ENCODE measurements at places on chromosomes 3 and 15. TPM values are rescaled to one million over a fixed set of nuclear protein-coding genes. Genes with fewer than 3 reads are reported as not detected.

- DNase-seq = peak; percentile 70
Observed at GRCh38 chr3:31980530-31981205, 394 bp downstream of the OSBPL10 start.

DNA sequence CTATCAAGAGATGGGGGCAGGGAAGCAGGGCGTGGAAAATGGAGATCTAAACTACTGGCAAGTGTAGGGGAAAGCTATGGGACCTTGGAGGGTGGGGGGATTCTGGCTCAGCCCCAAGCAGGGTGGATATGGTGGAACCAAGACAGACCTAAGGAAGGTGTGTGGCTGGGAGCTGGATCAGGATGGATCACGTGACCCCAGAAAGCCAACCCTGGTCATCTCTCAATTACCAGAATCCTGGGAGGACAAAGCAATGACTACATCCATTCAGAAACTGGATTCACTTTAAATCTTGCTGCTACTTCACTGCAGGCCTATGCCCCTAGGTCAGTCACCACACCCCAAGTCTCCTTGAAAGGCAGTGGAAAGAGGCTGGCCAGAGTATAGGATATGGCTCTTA is 68.4 kb downstream of the WHAMM start:
- DNase-seq = no peak

DNA sequence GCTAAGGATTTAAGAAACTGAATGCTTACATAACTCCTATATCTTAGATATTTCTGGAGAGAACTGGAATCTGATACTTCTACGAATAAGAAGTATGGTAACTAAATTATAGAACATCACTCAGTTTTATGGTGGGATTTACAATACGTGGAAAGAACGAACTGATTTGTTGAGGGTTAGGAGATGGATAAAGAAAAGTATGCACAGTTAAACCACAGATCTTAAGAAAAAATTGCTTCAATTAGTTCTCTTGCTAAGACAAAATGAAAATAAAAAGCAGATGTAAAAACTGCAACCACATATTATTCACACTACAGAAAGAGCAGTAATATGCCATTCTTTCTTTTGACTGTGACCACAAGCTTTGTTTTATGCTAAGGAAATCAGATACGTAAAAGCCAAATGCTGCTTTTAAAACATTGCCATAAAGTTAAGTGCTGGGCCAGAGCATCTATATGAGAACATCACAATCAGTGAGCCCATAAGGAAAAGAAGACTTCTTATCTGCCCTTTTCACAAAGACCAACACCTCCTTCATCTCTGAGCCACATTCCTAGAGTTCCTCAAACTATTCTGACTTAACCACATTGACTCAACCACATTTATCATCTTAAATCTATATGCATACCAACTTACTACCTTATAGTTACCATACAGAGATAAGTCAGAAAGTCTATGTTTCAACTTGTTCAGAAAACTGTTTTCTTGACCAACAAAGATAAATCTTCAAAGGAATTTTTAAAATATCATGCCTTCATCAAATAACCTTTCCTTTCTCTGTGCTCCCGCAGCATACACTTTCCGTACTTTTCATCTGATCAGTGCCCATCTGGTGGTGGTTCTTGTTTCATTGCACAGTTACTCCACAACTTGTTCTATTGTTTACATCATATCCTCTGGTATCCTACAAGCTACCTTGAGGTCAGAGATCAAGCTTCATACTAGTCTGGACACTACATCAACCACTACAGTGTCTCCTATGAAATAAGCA is 61.7 kb downstream of the FSIP1 start:
- no peak for DNase-seq

GRCh38 chr3:184884359-184885017 is 72.5 kb downstream of the VPS8 start:
- DNase-seq = no peak

DNA sequence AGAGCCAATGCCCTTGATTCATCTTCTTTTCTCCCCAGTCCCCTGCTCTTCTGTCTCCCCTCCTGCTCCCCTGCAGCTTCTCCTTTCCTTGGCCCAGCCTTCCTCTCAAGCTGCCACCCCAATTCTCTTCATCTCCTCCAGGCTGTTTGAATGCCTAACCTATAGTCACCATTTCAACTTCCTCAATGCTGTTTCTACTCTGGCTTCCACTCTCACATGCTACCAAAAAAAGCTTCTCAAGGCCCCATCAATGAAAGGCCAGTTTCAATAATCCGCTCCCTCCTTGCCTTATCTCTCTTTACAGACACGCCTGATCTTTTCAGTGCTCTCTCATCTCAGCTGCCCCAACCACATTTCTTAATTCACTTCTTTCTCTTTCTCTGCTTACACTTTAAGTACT is 212.2 kb upstream of the GPR149 start:
- no peak for DNase-seq

DNA sequence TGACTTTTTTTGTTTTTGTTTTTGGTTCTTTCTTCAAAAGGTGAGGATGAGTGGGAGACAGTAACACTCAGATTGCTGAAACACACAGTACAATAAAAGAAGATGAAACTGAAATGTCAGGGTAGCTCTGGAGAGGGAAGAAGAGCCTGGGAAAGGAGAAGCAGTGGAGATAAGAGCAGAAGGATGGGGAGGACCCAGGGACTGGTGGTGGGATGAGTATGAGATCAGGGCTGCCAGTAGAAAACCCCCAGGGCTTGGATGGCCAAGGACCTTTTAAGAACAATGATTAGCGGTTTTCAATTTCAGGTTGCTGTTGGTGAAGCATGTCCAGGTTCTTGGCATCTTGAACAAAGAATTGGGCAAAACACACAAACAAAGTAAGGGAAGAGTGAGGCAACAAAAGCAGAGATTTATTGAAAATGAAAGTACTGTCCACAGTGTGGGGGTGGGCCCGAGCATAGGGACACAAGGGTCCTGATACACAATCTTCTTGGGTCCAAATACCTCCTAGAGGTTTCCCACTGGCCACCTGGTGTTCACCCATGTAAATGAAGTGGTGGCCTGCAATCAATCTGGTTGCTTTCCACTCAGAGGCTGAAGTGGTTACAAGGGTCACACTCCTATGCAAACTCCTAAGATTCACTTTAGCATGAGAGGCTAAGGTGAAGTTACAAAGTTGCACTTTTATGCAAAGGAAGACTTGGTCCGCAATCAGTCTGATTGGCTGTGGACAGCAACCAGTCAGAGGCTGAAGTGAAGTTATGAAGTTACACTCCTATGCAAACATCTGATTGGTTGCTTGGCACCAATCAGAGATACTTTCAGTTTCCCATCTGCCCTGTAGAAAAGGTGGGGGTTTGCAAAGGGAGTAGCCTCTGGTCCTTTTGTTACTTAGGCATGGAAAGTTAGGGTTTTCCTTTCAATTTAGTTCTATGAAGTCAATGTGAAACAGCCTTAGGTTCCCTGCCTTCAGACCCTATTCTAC is 26.1 kb upstream of the MFSD1 start:
- no peak for DNase-seq

- no peak for DNase-seq
Observed at GRCh38 chr3:190739641-190740185, 122.8 kb downstream of the GMNC start.

GRCh38 chr3:155080692-155081091 is 573 bp downstream of the MME start:
- no peak for DNase-seq

GRCh38 chr3:70832834-70833205 is 520.4 kb upstream of the MDFIC2 start:
- DNase-seq = no peak

GRCh38 chr15:68517285-68517761 is 61.5 kb upstream of the CORO2B start:
- no peak for DNase-seq

DNA sequence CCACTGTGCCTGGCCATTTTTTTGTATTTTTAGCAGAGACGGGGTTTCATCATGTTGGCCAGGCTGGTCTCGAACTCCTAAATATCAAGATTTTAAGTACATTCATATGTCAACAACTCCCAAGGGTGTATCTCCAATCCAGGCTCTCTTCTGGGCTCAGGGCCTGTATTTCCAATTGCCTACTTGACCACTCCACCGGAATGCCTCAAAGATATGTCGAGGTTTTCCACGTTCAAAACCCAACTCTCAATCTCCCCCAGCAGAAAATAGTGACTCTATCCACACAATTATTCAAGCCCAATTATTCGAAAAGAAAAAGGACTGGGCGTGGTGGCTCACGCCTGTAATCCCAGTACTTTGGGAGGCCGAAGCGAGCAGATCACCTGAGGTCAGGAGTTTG is 1.9 kb upstream of the KNSTRN start:
- DNase-seq = no peak

DNA sequence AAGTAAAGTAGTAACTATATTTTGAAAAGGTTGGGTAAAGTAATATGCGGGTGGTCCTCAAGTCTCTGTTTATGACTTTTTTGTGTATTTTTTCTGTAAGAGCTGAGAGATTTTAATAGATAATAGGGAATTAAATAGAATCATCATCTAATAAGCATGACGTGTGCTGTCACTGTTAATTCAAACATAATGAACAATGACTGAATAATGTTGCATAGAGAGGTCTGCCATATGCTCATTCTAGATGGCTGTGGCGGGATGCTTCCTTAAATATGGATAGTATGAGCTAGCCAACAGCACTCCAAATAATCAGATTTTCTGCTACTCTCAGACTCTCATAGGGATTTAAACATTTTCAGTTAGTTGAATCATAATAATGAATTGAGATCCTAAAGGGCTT is 302.8 kb upstream of the RBMS3 start:
- no peak for DNase-seq

- DNase-seq = no peak
Observed at GRCh38 chr3:129358177-129358771, 70.2 kb downstream of the EFCAB12 start.

- no peak for DNase-seq
Observed at GRCh38 chr3:179194931-179195330, 46.8 kb downstream of the PIK3CA start.

- no peak for DNase-seq
Observed at GRCh38 chr15:62327406-62327805, 162.3 kb upstream of the C2CD4B start.

DNA sequence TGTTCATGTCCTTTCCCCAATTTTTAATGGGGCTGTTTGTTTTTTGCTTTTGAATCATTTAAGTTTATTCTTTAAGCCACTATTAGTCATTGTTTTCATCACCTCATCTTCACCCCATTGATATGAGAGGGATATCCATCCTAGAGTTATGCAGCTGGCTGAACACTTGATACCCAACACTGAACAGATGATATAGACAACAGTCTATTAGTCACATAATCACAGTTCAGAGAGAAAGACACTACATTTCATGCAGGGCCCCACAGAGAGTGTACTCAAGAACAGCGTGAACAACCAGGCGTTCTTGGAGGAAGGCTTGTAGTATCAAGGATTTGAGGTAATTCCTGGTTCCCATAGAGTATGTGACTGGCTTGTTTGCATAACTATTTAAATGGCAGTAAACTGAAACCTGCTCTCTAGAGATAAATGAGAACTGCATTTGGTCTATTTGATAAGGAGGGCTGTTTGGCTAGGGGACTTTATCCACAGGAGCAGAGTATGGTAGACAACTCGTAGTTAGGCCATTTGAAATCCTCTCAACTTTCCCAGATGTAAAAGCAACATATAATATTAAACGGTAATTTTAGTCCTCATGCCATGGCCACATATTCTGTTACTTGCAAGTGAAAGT is 618.7 kb downstream of the SI start:
- no peak for DNase-seq

DNA sequence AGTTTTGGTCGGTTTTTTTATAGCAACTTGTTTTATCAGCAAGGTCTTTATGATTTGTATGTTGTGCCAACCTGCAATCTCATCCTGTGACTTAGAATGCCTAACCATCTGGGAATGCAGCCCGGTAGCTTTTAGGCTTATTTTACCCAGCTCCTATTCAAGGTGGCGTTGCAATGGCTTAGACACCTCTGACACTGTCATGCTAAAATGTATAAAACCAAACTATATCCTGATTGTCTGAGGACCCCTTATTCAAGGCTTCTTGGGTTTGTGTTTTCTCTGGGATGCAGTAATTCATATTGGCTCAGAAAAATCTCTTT is 209.0 kb upstream of the ALCAM start:
- no peak for DNase-seq

DNA sequence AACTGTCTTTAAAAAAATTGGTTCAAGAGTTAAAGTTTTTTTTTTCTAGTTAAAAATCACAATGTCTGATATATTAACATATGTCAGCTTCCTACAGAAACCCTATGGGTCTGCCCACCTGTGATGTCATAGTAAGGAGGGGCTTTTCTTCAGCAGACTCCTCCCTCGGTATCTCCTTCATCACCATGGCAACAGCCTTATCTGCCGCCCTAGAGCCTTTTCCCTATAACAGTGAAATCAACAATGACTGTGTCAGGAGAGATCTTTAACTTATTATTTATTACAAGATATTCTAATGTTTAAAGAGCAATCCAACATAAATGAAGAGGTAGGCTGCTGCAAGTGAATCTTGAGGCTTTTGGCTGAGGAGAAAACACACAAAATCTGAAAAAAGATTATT is 138.7 kb downstream of the PEX5L start:
- DNase-seq = peak; percentile 56

DNA sequence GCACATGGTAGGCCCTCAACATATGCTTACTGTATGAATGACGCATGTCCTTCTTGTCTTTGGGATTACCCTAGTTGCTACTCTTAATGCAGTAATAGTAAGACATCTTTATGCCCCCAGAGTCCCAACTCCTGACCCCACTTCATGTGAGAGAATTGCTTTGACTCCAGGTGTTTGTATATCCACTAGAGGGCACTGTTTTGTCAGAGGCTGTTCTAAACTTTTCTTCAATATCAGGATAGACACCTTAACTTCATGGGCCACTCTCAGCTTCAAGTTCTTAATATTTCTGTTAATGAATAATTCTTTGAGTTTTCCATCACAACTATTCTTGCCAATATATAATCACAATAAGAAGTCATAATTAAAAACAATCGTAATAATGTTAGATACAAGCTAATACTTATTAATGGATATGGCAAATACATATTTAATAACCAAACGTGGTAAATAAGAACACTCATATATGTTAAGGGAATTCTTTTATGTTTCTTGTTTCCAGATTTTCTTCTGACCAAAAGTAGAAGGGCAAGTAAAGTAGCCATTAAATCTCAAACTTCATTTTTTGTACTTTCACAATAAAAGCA is 337.2 kb upstream of the DNAJC19 start:
- peak; percentile 36 for DNase-seq

- peak; percentile 84 for DNase-seq
Observed at GRCh38 chr3:31532587-31533168, at the start of gene STT3B. TSS of gene STT3B (plus strand) at chr3:31532925. CDS start at chr3:31532999, 74 bp downstream.

MRPS25 gene
- total RNA-seq = 13.7 TPM

NR1I2 gene
- not detected for total RNA-seq

C15orf40 gene
- total RNA-seq = 12.2 TPM

COPB2 gene
- 140 TPM for total RNA-seq

CEP70 gene
- total RNA-seq = 7.6 TPM

ISLR gene
- not detected for total RNA-seq

TTLL3 gene
- total RNA-seq = 5.8 TPM

TBL1XR1 gene
- total RNA-seq = 103 TPM

IL16 gene
- 1.5 TPM for total RNA-seq

ACAP2 gene
- 33.1 TPM for total RNA-seq

CEMIP gene
- total RNA-seq = 0.22 TPM

FAM174B gene
- 57.3 TPM for total RNA-seq

P2RY14 gene
- not detected for total RNA-seq

SLC25A20 gene
- 15.3 TPM for total RNA-seq

ITIH1 gene
- total RNA-seq = not detected

CTDSPL gene
- 206 TPM for total RNA-seq
